EL (cell line): ENCODE measurements at places on chromosomes 2 and 18.

DNA sequence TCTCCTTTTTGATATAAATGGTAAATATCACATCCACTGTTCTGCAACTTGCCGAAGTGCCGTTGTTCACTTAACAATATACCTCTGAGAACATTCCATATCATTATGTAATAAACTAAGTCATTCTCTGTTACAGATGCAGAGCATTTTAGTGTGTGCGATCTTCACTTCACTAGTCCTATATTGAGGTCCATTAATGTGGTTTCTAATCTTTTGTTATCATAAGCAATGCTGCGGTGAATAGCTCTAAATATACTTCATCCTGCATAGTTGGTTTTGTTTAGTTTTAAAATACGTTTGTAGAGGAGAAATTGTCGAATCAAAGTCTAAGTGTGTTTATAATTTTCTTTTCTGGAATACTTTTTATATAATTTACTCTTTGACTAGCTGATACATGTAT is 280.3 kb upstream of the TRIB2 start:
- DNase-seq: no peak

DNA sequence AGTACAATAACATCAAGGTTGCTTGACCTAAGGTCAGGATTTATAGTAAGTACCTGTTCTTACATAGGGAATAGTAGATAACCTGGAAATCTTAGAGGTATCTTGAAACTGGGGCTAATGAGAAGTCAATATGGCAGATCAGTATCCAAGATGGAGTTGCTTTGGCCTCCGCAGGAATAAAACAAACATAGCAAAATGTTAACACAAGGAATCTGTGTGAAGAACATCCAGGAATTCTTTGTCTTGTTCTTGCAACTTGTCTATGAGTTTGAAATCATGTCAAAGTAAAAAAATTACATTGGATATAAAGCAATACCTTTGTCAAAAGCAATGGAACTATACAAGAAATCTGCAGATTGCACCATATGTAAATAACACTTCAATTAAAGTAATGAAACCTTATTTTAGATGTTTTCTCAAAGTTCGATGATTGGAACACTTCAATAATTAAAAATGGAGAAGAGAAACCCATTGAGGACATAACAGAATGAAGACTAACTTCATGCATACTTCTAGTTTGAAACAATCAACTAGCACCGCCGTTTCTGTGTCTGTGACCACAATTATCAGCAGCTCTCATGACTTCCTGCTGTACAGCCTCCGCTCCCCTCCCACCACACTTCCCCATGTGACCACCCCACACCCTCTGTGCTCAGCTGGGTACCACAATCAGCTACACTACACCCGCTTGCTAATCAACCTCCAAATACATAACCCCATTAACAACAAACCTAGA is 27.6 kb downstream of the C2orf76 start:
- no peak for DNase-seq

DNA sequence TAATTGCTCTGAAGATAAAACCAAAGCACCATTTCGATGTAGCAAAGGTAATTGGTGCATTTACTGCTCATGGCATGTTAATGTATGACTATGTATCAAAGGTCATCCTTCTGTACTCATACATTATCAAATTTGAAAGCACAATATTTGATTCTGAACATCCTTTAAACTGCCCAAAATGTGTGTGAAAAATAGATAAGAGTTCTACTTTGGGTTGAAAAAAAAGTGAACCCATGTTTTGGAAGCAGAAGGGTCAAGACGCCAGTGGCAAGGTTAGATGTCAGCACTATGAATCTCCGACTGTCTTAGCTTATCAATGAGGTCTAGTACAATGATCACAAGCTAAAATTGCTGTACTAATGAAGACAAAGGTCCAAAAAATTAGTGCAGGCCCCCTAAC is 83.1 kb downstream of the LNPK start:
- DNase-seq: no peak

DNA sequence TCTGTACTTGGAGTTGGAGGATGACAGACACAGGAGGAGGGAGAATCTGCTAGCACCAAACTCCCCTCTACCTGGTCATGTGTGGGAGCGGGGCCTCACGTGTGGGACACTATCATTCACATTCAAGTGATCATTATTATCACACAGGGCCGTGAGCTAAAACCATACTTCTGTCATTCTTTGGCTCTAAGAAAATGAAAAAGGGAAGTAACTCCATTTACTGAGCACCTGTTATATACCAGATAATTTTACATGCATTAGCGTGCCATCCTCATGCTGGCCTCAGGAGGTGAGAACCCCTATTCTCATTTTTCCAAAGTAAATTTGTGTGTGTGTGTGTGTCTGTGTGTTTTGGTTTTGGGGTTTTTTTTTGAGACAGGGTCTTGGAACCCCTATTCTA is 150.1 kb downstream of the GLI2 start:
- DNase-seq: no peak

DNA sequence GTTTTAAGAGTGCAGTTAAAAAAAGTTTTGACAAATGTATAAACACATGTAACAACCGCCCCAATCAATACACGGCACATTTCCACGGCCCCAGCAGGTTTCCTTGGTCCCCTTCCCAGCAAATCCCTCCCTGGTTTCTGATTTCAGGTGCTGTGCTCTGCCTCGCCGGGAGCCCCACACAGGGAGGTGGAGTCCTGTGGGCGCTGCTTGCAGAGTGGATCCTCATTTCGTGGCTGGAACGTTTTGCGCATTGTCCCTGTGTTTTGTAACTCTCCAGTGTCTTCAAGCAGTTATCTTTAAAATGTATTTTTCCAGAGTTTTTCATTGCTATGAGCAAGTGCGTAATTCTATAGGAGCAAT is 124.8 kb downstream of the GALR1 start:
- no peak for DNase-seq

DNA sequence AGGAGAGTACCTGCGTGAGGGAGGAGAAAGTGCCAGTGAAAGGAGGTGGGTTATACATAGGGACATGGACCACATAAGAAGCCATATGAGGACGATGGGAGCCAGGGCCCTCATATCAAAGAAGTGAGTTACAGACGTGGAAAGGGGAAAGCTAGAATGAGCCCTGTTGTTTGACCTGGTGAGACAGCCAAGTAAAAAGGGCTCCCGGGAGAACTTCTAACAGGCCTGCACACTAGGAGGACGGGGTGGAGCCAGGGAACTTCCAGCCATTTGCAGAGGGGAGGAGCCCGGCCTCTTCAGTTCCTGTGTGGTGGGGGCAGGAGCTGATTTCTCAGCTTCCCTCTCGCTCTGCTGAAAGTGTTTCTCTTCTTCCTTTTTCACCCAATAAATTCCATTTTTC is 84.1 kb upstream of the SLC66A3 start:
- peak; percentile 14 for DNase-seq

DNA sequence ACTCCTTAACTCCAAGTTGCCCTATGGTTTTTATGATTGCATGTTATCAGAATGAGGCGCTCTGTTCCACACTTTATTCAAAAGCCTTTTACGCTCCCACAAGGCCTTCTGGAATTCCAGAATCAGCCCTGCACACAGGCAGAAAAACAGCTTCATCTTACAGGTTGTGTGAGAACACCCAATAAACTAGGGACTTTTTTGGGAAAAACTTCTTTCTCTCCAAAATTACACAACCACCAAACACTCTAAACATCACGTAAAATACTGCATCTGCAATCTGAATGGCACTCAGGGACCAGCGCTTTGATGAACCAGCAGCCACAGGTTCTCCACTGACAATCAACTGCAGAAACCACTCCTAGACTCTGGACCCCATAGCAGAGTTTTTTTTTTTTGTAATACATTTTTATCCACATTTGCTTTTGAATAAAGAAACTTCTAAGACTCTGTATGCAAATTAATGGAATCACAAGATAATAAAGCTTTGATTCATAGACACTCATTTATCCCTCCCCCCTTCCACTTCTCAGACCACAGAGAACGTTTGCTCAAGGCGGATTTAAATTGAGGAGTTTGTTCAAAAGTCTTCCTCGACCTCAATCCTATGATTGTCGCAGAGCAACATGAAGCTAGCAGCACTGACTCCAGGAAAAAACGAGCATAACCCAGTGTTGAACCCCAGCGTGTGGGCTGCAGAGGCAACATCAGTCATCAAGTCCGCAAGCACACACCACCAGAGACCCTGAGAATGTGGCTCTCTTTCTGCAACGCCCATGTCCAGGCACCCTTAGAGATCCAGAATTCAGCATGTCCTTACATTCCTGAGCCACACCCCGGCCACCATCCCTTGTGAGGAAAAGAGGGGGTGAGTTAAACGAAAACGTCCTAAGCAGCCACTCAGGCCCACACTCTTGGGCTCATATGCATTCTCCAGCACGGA is 116.5 kb downstream of the MBP start:
- DNase-seq: no peak

DNA sequence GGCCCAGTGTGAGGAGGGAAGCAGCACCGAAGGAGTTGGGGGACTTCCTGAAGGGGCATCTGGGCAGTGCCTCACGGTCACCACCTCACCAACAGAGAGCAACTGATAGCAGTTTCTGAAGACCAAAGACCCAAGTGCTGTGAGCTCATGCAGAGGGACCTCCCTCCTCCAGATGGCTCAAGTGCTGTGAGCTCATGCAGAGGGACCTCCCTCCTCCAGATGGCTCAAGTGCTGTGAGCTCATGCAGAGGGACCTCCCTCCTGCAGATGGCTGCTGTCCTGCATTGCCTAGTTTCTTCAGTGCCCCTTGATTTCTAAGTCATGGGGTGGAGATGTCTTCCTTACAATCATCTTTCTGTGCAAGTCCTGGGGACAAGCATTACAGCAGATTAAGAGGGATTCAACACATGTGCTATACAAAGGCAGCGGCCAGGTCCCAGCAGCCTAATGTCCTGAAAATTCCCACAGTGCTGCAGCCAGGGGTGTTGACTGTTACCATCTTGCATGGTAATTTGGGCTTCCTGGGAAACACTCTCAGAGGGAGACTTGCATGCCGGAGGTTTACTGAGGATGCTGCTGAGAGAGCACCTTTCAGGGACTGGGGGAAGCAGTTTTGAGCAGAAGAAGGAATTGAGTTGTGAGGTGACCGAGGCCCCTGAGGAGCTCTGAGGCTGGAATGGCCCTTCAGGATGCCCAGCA is 409.3 kb downstream of the GALR1 start:
- no peak for DNase-seq

- no peak for DNase-seq
Observed at GRCh38 chr18:76791642-76792041, 30.7 kb upstream of the ZNF236 start.

DNA sequence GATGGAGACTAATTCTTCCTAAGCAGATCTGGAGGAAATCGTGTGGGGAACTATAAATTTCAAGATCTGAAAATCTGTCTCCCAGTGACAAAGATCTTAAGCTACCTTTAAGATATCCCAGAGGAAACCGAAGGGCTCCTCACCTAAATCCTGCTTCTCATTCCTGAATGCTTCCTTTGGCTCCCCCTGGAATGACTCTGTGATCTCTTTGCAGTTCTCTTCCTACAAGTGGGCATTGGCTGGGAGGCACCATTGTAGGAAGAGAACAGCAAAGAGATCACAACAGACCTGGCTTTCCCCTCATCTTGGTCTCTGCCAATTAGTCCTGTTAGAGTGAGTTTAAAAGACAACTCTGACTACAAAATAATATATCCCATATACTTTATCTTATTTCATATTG is 70.0 kb upstream of the KCNH7 start:
- no peak for DNase-seq

GRCh38 chr2:115484486-115484885 is 1042.0 kb downstream of the DPP10 start:
- no peak for DNase-seq

- no peak for DNase-seq
Observed at GRCh38 chr2:172969166-172969565, 106.5 kb upstream of the MAP3K20 start.

DNA sequence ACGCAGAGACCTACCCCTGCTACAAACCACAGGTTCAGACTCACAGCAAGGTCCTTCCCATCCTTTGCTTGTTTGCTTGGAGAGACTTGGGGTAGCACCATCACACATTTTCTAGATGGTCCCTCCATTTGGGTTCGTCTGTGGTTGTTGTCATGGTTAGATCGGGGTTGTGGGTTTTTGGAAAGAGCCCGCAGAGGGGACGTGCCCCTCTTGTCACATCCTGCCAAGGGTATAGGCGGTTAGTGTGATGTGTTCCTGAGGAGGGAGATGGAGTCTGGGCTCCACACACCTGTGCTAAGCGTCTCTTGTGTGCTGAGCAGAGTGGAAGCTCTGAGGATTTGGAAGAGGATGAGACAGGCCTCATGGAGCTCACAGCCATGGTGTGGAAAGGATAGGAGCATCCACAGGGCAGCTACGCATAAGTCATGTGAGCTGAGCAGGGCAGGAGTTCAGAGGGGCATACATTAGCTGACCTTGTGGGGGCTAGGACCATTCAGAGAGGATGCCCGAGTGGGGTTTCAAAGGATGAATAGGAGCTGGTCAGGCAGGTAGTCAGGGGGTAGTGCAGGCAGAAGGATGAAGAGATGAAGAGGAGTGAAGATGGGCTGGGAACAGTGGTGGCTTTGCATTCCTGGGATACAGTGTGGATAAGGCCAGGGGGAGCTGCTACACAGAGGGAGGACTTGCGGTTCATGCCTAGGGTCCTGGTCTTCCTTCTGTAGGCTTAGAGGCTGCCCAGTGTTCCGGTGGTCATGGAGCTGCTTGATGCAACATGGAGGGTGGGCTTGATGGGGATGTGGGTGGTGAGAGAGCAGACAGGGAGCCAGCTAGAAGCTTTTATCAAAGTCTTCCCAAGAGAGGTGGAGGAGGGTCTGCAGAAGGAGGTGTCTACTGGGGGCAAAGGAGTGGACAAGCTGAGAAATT is 62.9 kb downstream of the ACKR3 start:
- no peak for DNase-seq

- DNase-seq: no peak
Observed at GRCh38 chr2:10047616-10048500, 4.5 kb downstream of the KLF11 start.

DNA sequence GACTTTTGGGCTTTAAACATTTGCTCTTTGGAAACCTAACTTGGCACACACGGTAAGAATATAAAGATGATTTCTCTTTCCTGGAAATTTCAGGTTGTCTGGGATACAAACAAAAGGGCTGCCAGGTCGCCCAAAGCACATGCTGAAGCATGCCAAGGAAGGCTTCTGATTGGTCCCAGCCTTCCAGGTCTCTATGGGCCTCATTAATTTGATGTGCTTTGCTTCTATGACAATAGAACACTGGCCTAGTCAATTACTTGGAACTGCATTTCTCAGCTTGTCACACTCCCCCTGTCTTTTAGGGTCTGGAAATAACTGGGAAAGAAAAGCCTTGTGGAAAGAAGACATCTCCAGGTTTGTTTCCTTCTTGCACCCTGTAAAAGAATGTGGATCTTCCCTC is 228.9 kb downstream of the ADCYAP1 start:
- no peak for DNase-seq

GRCh38 chr2:112880091-112880531 is 30.9 kb upstream of the IL37 start:
- DNase-seq: peak; percentile 79

- no peak for DNase-seq
Observed at GRCh38 chr2:233124421-233125080, 64.4 kb downstream of the INPP5D start.

GRCh38 chr2:85551698-85552678 is 9.3 kb downstream of the GGCX start:
- DNase-seq: peak; percentile 70

DNA sequence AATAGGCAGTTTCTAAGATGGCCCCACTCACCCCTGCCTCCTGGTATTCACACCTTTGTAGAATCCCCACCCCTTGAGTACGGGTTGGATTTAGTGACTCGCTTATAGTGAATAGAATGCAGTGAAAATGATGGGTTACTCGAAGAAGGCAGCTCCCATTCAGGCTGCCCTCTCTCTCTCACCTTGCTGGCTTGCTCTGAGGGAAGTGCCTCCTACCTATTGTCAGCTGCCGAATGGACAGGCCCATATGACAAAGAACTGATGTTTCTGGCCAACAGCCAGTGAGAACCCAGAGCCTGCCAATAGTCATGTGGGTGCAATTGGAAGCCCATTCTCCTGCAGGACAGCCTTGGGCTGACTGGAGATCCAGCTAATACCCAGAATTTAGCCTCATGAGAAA is 22.1 kb upstream of the RNF103 start:
- no peak for DNase-seq
